ENCODE measurements at places on chromosomes 5 and 9.
A peak's percentile ranks its signal among the peaks of the same experiment; 100 is the strongest.

GRCh38 chr5:6435356-6435755 is 13.3 kb upstream of the UBE2QL1 start:
- no peak for DNase-seq

- no peak for DNase-seq
Observed at GRCh38 chr5:59569608-59570334, 323.8 kb downstream of the PDE4D start.

DNA sequence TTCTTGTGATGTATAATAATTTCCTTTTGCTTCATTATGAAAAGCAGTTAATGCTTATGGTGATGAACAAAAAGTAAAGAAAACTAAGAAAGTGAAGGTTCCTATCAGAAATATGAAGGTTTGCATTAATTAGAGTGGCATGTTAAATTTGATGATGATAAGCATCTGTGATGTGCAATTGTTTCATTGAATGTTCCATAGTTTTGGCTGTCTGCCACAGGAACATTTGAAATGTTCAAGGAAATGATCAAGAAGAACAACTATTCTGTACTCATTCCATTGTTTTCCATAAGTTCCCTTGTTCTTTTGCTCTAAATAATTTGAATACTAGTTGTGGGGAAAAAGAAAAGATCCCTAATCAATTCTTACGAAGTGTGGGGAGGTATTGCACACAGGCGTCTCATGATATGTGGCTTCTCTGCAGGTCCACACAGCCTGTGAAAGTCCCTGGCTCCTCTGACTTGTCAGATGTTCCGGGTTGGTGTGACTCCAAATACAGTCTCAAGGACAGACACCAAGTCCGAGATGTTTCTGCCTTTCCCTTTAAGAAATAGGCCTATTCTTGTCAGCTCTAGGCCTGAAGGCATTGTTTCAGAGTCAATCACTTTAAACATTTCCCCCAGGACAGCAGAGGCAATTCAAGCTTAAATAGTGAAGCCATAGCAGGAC is 152.6 kb upstream of the MAST4 start:
- DNase-seq = no peak

DNA sequence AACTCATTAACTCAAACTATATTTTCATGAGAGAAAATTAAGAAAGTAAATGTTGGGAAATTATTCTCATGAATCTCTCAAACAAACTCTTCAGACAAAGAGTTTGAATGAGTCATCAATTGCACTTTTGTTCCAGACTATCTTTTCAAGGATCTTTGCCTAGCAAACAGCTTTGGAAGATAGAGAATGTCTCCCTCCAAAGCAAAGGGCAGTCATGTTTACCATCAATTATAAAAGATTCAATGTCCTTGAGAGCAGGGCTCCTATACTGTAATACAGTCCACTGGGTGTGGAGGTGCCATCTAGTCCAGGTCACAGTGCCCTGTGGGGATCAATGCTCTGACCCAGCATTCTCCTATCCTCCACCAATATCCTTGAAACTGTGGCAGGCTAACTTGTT is 1429.3 kb downstream of the EFNA5 start:
- DNase-seq = peak; percentile 1

DNA sequence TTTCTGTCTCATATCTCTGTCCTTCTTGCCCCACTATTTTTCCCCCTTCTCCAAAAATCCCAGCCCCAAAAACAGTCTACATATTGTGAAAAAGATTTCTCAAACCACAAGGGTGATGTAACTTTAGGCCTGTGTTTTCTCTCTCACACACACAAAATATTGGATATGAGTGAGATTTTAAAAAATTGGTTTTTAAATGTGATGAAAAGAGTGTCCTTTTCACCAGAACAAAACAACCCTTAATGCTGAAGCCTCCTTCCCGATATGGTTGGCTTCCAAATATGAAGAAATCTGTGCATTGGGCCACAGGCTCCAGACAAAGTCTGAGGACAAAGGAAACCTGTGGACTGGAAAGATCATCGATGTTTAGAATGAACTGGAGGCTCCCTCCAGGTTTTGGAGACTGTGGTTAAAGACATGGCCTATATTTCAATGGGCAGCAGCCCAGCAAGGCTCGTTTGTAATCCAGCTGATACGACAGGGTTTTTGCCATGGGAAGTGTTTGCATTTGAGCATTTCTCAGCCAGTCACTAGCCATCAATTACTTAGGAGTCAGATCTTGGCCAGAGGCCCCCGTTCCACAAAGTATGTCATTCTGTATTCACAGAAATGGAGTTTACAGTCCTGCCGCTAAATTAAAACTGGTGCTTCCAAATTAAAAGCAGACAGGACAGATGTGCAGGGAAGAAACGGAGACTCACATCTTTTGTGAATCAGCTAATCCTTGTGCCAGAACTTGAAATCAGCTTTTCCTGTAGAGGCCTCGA is 546.3 kb downstream of the EBF1 start:
- DNase-seq = no peak

GRCh38 chr5:72470826-72471225 is 36.4 kb downstream of the ZNF366 start:
- DNase-seq = no peak

GRCh38 chr5:180390441-180391190 is 37.5 kb upstream of the GFPT2 start:
- no peak for DNase-seq

DNA sequence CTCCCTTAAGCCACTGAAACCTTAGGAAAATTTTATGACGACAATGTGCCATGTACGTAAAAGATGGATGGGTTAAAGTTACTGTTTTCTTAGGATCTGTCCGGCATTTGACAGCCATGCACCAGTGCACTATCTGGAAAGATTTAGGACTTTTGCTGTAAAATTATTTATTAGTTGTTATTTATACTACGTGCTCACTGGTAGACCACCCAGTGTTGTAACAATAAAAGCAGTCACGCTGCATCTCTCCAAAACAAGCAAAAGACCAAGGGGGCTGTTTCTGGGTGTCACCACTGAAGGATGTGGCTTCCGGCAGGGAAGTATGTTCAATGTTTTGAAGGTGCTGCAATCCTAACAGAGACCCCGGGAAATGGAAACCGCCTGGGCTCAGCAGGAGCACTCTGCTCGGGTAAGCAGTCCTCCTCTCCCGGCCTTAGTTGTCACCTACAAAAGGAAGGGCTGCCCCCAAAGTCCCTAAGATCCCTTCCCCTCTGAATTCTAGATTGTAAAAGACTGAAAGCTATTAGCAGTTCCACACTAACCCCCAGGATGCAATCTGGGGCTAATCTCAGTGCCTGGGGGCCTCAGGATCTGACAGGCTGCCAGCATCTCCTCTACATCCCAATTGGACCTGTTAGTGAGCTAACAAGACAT is 38.6 kb downstream of the SAXO1 start:
- no peak for DNase-seq

- no peak for DNase-seq
Observed at GRCh38 chr5:12861886-12862654, 957.8 kb upstream of the CTNND2 start.

- no peak for DNase-seq
Observed at GRCh38 chr5:104556957-104557356, 994.4 kb upstream of the NUDT12 start.

- no peak for DNase-seq
Observed at GRCh38 chr9:37426846-37427245, 4.3 kb downstream of the GRHPR start.

- no peak for DNase-seq
Observed at GRCh38 chr5:160151017-160151416, 31.8 kb upstream of the PWWP2A start.

DNA sequence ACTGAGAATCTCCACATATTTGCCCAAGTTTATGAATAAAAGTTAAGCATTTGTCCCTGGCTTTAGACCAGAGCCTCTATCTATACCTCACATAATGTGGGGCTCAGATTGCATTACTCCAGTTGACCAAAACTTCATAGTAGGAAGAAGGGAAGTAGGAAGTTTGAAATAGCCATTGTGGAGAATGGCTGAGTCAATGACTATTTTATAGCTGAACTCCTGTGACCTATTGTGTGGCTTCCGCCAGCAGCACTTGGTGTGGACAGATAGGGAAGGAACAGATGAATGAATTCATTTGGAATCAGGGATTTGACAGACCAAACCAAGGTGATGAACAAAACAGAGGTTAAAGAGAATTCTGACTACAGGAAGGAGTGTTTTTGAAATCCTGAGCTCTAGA is 92.9 kb upstream of the LPAR1 start:
- DNase-seq = no peak

GRCh38 chr5:178274781-178275537 is 42.4 kb upstream of the PHYKPL start:
- no peak for DNase-seq

DNA sequence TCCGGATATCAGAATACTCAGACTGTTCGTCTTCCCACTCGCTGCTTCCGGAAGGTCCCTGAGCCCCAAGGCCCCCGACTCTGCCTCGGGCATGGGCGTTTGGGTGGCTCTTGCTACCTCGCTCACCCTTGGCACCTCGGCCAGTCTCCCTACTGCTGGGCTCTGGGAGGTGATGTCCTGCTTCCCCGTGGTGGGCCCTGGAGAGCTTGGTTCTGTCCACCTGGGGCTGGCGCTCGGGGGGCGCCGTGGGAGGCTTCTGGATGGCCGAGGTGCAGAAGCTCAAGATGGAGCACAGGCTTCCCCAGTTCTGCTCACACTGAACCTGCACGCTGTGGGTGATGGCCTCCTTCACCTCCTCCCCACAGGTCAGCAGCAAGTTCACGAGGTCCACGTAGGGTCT is 10.4 kb downstream of the STC2 start:
- DNase-seq = no peak

- no peak for DNase-seq
Observed at GRCh38 chr9:132192728-132193127, 30.9 kb downstream of the NTNG2 start.

Data from COLO829 (cell line).